ENCODE measurements at places on chromosomes 12 and 14. TPM values are rescaled to one million over a fixed set of nuclear protein-coding genes. Genes with fewer than 3 reads are reported as not detected.

DNA sequence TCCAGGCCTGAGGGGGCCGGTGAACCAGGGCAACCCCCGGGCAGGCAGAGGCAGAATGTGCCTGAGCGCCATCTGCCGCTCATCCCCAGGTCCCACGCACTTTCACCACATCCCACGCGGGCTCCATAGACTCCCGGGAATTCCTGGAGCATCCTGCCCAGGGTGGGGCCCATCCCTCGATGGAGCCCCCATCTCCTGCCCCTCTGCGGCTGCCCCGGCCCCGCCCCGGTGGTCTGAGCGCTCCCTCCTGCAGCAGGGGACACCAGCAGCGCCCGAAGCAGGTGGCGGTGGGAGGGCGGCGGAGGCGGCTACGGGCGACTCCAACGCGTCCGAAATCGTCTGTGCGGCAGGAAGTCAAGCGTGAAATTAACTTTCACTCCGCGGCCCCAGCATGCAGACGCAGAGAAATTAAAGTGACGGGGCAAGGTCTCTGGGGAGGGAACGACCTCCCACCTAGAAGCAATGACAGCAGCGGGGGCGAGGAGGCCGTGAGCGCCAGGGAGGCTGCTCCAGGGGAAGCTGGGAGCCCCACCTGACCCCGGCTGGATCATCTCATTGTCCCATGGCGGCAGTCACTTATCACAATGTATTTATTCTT is 122.2 kb downstream of the NCOR2 start:
- DNase-seq: no peak

DNA sequence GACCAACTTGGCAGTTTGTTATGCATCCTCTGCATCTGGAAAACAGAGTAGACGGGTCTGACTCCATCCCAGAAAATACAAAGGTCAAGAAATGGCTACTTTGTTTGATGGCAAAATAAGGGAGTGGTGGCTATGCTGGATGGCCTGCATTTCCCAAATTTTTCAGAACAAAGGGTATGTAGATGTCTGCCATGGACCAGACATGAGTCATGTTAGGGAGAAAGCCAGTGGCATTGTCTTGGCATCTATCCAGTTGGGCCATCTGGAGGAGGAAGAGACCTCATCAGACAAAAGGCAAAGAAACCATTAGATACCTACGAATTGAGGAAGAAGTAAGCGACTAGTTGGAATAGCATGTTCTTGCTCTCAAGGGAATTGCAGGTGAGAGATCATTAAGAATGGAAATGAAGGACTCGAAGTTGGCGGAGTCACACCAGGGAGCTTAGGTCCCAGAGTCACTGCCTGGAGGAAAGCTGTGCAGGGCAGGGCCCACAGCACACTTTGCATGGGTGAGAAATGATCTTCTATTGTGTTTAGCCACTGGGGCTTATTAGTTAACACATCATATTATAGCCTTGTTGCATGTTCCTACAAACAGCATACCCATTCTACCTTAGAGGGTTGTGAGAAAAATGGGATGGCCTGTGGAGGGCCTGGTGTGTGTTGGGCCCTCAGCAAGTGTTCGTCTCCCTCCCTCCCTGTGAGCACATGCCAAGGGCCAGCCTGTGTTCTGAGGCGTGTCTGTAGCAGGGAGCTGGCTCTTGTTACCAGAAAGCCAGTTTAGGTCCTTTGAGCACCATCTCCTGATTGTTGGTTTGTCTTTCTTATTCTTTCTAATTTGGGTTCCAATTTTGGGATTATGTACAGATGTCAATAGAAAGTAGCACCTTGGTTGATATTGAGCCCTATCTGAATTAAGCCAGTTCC is 119.4 kb downstream of the KTN1 start:
- DNase-seq: no peak

- DNase-seq: no peak
These were observed 117.9 kb upstream of the MED13L start for GRCh38 chr12:116395396-116395795.

DNA sequence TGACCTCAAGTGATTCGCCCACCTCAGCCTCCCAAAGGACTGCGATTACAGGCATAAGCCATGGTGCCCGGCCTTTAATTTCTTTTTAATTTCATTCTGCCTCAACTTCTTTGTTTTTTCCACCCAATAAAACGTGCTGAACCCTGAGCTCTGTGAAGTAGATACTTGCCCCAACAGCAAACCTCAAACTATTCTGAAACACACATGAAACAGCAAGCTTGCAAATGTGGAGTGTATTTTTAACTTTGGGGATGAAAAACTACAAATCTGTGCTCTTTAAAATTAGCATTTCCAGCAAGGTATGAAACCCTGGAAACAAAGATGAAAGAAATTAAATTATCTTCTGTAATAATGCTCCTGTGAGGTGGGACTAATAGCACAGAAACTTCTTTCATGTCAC is 246.6 kb downstream of the ANO6 start:
- no peak for DNase-seq

The P2RX7 gene
- 0.21 TPM for polyA plus RNA-seq

The NEUROD4 gene
- polyA plus RNA-seq: not detected

The ELK3 gene
- polyA plus RNA-seq: 14.4 TPM

The FAM181A gene
- not detected for polyA plus RNA-seq

All from keratinocyte (primary cell).